Lung (tissue), 17 donors: ENCODE measurements at places on chromosomes 4 and X.

DNA sequence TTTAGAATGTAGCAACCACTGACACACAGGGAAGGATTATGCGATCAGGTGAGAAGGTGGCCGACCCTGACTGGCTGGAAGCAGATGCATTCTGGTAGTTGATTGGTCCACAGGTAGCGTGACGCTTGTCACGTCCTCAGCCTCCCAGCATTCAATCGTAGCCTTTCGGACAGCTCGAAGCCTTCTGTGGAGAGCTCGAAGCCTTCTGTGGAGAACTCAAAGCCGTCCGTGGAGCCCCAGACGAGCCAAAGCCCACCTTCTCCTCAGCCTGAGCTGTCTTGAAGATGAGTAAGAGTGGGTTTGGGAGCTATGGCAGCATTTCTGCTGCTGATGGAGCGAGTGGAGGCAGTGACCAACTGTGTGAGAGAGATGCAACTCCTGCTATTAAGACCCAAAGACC is 319 bp downstream of the RPA4 start:
- no peak for DNase-seq

GRCh38 chrX:42567268-42567667 is 210.7 kb downstream of the PPP1R2C start:
- DNase-seq: no peak

- no peak for DNase-seq
These were observed 156.1 kb upstream of the IRS4 start for GRCh38 chrX:108892501-108892900.

DNA sequence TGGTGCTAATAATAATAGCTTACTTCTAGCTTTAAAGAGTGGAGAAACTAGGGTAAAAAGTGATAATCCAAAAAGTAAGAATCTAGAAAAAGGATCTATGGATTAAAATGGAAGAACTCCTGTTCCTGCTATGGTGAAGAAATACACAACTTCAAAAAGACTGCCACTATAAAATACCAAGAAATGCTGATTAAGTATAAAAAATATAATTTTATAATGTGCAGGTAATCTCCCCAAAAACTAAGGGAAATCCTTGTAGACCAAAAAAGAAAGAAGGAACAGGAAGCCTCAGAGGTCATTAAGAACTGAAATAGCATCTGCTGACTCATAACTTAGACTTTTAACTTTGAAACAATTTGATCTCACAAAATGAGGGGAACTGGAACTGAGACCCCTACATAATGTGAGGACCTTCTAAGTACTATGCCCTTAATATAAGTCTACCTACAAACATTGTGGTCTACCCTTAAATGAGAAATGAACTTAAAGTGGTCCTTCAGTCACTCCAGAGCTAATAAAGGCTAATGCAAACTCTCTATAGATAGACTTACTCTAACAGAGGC is 50.6 kb upstream of the SRPX start:
- DNase-seq: no peak

DNA sequence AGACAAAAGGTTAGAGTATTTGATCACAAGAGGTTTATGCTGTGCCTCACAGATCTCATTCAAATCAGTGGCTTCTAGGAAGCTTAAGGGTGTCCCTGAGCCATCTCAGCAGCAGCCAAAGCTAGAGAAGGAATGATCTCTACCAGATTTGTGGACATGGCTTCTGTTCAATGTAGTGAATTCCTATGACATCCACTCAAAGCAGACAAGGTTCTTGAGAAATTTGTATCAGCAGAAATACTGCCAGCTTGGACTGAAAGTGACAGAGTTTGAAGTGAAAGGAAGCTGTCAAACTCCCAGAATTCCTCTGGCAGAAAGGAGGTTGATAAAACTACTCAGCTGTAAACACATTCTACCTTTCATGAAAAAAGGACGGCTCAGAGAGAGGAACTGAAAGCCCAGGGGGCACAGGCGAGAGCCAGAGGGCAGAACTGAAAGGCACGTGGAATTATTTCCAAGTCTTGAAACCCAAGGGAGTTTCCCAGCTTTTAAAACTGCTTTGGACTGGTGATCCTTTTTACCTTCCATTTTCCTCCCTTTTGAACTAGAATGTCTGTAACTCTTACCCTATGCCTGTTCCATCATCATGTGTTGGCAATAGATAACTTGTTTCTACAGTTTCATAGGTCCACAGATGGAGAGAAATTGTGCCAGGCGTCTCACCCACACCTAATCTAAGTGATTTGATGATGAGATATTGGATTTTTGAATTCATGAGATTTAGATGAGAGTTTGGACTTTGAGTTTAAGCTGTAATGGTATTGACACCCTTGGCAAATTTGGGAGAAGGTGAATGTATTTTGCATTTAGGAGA is 14.5 kb upstream of the MED14 start:
- no peak for DNase-seq

DNA sequence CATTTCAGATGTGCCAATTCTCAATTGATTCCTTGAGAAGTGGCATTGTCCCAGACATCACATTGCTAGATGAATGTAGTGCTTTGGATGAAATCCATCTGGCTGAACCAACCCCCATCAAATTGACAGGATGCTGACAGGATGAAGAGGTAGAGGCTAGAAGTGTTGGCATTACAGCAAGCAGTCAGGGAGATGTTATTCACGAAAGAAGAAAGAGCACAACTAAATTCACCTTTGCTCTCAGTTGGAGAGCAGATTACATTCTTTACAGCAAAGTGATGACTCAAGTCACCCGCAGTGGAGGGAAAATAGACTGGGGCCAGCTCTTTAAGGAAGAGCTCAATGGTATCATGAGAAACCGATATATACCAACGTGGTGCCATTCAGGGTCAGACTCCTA is 259.6 kb downstream of the C4orf33 start:
- DNase-seq: no peak

- peak; percentile 40 for DNase-seq
These were observed 30.4 kb downstream of the PGRMC1 start for GRCh38 chrX:119266364-119266995.

DNA sequence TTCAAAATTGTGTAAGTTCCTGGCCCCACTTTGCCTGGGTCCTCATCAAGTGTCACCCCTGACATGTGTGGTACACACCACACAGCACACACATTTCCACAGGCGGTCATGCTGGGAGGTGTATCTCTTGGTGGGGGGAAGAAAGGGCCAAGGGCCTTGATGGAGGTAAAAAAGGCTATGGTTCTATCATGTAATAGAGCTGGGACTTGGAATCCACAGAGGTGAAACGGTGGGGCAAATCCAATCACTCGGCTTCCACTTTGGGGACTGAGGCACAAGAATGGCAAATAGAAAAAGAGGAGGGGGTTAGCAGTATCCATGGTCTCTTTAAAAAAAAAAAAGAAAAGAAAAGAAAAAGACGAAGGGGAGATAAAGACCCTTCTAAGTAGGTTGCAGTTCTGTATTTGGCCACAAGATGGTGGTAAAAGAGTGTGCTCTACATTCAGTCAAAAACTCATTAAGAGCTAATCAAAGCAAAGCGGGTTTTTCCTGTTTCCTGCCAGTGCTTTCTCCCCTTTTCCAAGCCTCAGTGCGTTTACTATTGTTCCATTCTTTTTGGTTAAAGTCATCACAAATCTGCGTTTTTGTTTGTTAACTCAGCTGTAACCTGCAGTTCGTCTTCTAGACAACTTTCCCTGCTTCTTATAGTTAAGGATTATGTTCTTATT is 37.0 kb upstream of the ATP6AP2 start:
- DNase-seq: peak; percentile 92

- no peak for DNase-seq
These were observed 37.8 kb downstream of the GABRA4 start for GRCh38 chr4:46955601-46956000.

GRCh38 chr4:11209826-11210225 is 218.9 kb downstream of the HS3ST1 start:
- peak; percentile 32 for DNase-seq

DNA sequence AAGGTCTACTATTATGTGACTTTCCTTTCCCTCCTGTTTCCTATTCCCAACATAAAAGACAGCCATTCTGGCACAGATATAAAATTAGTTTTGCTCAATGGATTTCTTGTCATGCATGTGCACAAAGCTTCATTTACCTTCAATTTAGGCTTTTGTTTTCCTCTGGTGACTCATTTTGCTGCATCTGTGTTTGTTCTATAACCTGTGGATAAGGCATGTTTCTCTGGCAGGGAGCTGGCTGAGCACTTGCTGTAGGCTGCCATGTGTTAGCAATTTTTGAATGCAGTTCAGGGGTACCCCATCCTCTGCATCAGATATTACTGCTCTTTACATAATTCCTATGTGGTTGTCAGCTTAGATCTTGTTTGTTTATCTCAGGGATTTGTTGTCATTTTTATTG is 202.8 kb upstream of the GRID2 start:
- DNase-seq: no peak

GRCh38 chr4:182564724-182565369 is 321.6 kb downstream of the TENM3 start:
- DNase-seq: no peak

GRCh38 chr4:113645771-113646441 is 115.6 kb downstream of the CAMK2D start:
- peak; percentile 38 for DNase-seq

DNA sequence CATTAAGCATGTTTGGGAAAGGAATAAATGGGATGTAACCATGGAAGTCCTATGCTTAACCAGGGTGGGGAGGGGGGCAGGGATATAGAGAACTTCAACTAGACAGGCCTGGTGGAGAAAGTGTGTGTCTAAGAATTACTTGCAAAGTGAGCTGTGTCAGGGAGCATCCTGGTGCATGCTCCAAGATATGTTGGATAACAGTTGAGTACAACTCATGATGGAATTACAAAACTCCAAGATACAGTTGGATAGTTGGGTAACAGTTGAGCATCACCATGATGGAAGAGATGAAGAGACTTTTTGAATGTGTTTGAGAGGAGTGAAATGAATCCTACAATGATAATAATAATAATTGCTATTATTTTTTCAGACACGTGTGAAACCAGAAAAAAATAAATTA is 26.1 kb upstream of the ACSL1 start:
- no peak for DNase-seq

GRCh38 chr4:183633476-183634400 is 25.2 kb downstream of the RWDD4 start:
- DNase-seq: no peak

DNA sequence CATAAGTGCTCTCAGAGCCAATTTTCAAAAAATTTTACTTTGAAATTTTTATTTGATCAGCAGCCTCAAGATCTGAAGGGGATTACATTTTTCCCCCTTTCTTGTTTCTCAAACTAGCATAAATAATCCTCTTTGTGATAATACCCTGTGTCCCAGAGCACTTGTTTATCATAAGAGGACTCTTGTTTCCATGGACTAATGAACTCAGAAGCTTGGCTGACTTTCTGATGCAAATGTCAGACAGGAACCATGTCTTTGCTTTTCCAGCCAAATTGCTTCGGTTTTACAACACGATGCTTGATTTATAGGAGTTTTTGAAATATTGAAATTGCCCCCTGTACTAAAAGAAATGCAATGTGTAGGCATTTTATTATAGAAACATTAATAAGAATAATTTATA is 859.3 kb upstream of the LCORL start:
- DNase-seq: peak; percentile 87

- DNase-seq: no peak
These were observed 247.2 kb upstream of the MTMR8 start for GRCh38 chrX:64642482-64642881.
